Naive thymus-derived CD8-positive, alpha-beta T cell (primary cell): ENCODE measurements at places on chromosomes 1 and 21.

GRCh38 chr1:204940591-204940990, 69.9 kb downstream of the NFASC start:
- DNase-seq, result no peak

DNA sequence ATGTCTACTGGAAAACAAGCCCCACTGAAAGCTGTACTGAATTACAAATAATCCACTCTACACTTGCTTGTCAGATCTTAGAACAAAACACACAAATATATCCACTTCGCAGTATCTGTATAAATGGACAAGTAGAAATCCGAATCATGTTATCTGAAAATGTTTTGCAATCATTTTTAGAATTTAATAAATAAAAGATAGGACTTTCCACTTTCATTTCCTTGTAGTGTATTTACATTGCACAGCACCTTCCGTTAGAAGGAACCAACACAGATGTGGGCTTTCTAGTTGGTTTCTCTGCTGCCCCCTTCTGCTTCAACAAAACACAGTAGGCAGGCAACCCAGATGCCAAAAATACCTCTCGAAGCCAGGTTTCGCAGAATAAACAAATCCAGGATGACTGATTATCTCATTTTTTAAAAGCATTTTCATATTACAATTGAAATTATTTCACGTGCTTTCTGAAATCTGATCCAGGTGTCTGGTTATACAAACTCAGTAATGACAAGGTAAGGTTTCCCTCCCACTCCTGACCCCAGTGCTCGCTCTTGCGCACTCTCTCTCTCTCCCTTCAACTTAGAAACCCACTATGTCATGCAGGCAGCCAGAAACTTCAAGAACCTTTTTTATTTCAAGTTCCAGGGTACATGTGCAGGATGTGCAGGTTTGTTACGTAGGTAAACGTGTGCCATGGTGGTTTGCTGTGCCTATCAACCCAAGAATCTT, 389.9 kb downstream of the SMYD3 start:
- peak; percentile 64 for DNase-seq

- DNase-seq, result no peak
Observed at GRCh38 chr1:224753491-224753890, 137.4 kb downstream of the CNIH3 start.

DNA sequence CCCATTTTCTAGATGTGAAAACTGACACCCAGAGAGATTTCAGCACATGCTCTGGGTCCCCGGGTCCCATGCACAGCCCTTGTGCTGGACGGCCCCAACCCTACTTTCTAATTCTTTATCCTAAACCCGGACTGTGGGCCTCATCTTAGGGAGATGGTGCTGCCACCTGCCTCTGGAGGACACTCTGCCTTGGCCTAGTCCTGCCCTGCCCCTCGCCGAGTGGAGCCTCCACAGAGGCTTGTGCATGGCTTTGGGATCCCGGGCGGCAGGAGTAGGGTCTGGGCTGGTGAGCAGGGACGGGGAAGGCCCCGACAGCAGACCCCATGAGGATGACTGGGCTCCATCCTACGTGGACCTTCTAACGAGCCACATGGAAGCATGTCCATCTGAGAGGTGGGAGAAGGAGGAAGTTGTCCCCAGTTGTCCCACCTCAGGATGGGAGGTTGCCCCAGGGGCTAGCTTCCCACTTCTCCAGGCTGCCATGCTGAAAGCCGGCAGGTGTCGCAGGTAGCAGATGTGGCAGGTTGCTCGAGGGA, 12.4 kb downstream of the MX2 start:
- DNase-seq, result no peak

- DNase-seq, result no peak
Observed at GRCh38 chr1:84365225-84366221, 32.8 kb upstream of the DNASE2B start.

- DNase-seq, result no peak
Observed at GRCh38 chr1:29245876-29246275, 9.6 kb downstream of the PTPRU start.

GRCh38 chr1:25529518-25530185, 13.8 kb upstream of the LDLRAP1 start:
- DNase-seq, result no peak

- no peak for DNase-seq
Observed at GRCh38 chr1:4110888-4111287, 210.8 kb upstream of the C1orf174 start.

DNA sequence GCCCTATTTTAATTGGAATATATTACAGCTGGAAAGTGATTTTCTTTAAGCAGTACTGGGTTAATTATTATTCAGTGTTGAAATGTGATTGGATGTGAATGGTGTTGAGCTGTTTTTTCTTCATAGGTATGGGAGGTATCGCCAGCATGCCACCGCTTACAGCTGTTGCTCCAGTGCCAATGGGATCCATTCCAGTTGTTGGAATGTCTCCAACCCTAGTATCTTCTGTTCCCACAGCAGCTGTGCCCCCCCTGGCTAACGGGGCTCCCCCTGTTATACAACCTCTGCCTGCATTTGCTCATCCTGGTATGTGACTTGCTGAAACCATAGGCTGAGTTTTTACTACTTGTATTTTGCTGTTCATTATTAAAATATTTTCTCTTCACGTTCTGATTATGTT, 107.7 kb downstream of the ITSN1 start:
- DNase-seq, result no peak

- DNase-seq, result no peak
Observed at GRCh38 chr21:31798842-31799704, 67.2 kb upstream of the SCAF4 start.

DNA sequence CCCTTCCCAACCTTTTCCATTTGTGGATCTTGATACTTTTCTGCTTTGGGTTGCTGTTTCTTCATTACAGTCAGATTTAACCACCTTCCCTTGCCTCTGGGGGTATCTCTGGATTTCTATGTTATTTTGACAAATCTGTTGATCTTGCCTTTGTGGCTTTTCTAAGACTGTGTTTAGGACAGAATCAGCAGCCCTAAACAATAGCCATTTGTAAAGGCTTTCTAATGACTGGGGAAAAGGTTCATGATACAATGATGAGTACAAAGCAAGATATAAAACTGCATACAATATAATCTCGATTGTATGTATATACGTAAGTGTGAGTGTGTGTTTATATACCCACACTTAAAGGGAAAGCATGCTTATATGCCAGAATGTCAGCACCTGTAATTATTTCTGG, 27.8 kb downstream of the FAM20B start:
- no peak for DNase-seq

GRCh38 chr1:93596329-93597089, 85.1 kb downstream of the BCAR3 start:
- no peak for DNase-seq

DNA sequence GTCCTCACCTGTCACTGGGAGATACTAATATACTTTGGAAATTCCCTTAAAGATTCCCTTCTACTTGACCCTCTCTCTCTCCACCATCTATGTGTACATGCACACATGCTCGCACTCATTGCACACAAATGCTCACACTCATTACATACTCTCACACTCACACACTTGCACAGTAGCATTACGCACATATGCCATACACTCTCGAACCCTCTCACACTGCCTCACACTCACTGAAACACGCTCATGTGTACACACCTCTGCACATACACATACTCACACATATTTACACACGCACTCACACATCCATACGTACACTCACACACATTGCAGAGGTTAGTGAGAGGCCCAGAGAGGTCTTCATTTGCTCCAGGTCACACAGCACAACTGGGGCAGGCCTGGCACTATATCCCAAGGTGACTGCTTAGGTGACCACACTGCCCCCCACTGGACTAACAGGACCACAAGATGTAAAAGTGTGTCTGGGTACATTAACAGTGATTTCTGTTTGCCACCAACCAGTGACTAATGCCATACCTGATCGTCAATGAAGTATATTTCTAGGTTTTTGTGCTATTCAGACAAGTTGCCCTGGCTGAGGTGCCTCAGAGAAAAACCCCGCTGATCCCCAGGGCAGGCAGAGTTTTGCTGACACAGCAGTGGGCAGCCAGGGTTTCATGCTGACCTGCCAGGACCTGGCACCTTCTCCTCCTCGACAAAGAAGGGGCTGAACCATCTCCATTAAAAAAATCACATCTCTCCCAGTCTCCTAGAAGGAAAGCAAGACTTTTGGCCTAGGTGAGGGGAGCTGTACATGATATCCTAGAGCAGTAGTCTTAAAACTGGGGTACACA, 28.5 kb upstream of the CAMK1G start:
- DNase-seq, result no peak

DNA sequence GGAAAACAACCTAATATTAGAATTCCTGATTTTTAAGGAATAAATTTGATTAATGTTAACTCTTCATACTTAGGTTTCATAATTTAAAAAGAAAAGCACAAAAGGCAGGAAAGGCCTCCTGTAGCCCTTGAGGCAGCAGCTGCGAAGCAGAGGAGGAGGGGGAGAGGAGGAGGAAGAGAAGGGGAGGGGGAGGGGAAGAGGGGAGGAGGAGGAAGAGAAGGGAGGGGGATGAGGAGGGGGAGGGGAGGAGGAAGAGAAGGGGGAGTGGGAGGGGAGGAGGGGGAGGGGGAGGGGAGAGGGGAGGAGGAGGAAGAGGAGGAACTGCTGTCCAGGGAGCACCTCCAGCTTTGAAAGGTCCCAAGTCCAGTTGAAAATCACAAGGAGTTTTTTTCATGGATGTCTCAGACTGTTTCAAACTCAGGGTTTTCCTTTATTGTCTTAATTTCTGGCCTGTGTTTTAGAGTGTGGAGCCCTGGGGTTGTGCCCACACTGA, 35.1 kb upstream of the DIP2A start:
- no peak for DNase-seq

GRCh38 chr21:45297869-45298268, 10.2 kb upstream of the POFUT2 start:
- no peak for DNase-seq

GRCh38 chr1:35533586-35533985, 23.6 kb downstream of the KIAA0319L start:
- DNase-seq, result no peak

- DNase-seq, result no peak
Observed at GRCh38 chr21:41536076-41536826, 28.3 kb upstream of the TMPRSS2 start.

- no peak for DNase-seq
Observed at GRCh38 chr1:198628067-198628455, 10.8 kb upstream of the PTPRC start.

DNA sequence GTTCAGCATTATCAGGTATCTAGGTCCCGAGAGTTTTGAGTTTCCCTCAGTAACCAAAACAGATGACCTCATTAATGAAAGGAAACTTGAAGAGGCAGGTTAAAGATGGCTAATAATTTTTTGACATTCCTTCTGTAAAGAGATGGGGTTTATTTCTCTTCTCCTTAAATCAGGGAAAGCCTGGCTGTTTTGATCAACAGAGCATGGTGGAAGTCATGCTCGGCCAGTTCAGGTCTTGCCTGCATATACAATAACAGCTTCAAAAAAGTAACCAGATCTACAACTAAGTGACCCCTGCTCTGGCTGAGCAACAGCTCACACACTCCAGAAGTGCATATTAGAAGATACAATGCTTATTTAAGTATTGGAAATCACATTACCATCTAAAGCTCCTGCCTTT, 36.6 kb upstream of the POU2F1 start:
- DNase-seq, result no peak

DNA sequence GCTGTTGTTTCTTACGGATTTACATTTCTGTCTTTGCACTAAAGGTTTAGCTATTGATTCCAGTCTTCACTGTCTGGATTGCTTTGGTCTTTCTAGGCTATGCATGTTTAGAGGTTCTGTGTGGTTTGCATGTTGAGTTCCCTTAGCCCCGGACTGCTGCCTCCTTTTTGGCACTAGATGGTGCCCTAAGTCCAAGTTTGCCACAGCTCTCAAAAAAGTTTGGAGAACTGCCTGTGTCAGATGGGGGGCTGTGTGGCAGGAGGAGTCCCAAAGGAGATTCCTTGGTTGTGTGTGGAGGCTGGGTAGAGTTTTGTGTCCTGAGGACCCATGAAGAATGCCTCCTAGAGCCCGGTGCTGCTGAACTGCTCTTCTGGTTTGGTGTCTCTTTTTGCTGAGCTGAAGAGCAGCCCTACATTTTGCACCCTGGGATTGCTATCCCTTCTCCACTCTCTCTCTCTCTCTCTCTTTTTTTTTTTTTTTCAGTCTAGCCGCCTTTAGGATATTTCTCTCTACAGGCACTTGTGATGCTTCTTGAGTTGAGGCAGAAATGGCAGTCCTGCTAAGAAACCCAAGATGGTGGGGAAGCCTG, 74.4 kb downstream of the PTGS2 start:
- DNase-seq, result no peak

GRCh38 chr1:191870490-191870889, 287.8 kb upstream of the RGS18 start:
- no peak for DNase-seq

GRCh38 chr1:2921970-2922686, 99.1 kb upstream of the ACTRT2 start:
- DNase-seq, result peak; percentile 33

DNA sequence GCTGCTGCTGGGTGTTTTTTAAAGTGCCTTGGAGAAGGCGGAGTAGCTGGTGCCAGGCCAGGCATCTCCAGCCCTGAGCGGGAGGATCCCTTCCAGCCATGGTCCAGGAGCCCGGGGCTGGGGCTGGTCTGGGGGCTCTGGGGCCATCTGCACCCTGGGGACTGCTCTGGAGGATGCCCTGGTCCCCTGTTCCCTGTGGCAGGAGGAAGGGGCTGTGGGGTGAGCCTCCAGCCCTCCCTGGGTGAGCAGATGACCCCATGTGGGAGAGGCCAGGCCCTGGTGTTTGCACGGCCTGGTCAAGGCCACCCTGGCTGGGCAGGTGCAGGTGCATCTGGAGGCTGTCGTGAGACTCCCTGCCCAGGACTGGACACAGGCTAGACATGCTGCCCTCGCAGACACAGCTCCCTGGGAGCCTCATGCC, 56.7 kb downstream of the SLX9 start:
- no peak for DNase-seq

DNA sequence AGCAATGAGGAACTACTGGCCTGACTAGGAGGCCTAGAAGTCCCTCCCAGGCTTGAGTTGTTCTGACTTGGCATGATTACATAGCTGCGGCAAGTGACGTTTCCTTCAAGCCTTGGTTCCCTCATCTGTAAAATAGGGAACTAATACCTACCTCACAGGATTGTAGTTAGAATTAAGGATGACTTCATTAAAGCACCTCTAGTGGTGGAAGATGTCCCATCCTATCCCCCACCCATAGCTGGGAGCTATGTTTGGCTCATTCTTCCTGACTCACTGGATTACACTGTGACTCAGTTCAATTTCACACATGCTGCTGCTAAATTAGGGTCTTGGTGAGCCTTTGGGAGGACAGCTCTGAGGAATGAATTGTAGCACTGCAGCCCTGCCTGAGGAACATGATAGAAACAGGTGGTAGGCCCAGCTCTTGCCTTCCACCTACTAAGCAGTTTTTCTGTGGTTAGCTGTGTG, 6.0 kb upstream of the SHISA4 start:
- DNase-seq, result no peak

DNA sequence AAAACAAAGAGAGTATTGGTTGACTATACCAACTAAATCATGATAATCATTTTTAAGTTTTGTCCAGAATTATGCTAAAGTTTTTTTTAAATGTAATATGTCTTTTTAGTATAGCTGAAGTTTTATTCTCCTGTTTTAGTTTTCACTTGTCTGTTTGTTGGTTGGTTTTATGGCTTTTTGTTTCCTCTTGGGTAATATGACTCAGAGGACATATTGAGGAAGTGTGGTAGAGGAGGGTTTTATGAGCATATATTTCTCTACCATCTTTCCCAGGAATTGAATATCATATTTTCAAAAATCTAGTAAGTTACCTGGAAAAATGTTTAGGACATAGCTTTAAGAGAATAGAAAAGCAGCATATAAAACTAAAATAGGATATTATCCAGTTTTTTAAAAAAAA, 68.6 kb upstream of the MCOLN3 start:
- DNase-seq, result no peak
